Hepatocyte (in vitro differentiated cells): ENCODE measurements at places on chromosomes 12 and 14. TPM values are rescaled to one million over a fixed set of nuclear protein-coding genes. Genes with fewer than 3 reads are reported as not detected.

GRCh38 chr14:37203423-37203822 is 5.7 kb downstream of the MIPOL1 start:
- no peaks in the 10 kb centered on the region for H3K27me3 ChIP-seq
- H3K4me1 ChIP-seq, result no peaks in the 10 kb centered on the region
- H3K4me3 ChIP-seq, result no peak overlapping the region
- no peaks in the 10 kb centered on the region for H3K36me3 ChIP-seq

GRCh38 chr14:77296906-77297305 is 23.8 kb downstream of the POMT2 start:
- H3K36me3 ChIP-seq, result no peaks in the 10 kb centered on the region
- H3K4me1 ChIP-seq, result no peaks in the 10 kb centered on the region
- H3K4me3 ChIP-seq, result no peak overlapping the region
- H3K27me3 ChIP-seq, result no peaks in the 10 kb centered on the region

- H3K4me1 ChIP-seq, result no peaks in the 10 kb centered on the region
- no peaks in the 10 kb centered on the region for H3K27me3 ChIP-seq
These were observed 44.8 kb upstream of the ERGIC2 start for GRCh38 chr12:29425722-29426121.

- no peak overlapping the region for H3K27ac ChIP-seq
- DNase-seq, result no peak
- no peaks in the 10 kb centered on the region for H3K36me3 ChIP-seq
- H3K4me3 ChIP-seq, result no peak overlapping the region
- H3K27me3 ChIP-seq, result no peaks in the 10 kb centered on the region
These were observed 88.3 kb downstream of the FIGNL2 start for GRCh38 chr12:51760231-51760630.

Gene TOMM20L
- total RNA-seq, result not detected in 2 replicates

GRCh38 chr12:107328442-107329133 is 235.2 kb upstream of the CRY1 start:
- H3K27me3 ChIP-seq, result peaks cover 16% of the 10 kb centered on the region
- H3K4me1 ChIP-seq, result no peaks in the 10 kb centered on the region
- no peaks in the 10 kb centered on the region for H3K36me3 ChIP-seq
- DNase-seq, result peak; percentile 11
- H3K27ac ChIP-seq, result no peak overlapping the region

Gene TMEM229B
- 11.7 and 18.3 TPM in 2 replicates for total RNA-seq

Gene RNU7-1
- total RNA-seq, result not detected in 2 replicates

GRCh38 chr14:105118646-105119407 is 49.7 kb downstream of the JAG2 start:
- H3K4me3 ChIP-seq, result no peak overlapping the region
- DNase-seq, result peak; percentile 41
- no peaks in the 10 kb centered on the region for H3K4me1 ChIP-seq
- H3K27ac ChIP-seq, result peak overlapping the region; percentile 53

GRCh38 chr12:27338473-27338872 is 5.8 kb downstream of the BMAL2 start:
- no peaks in the 10 kb centered on the region for H3K36me3 ChIP-seq
- H3K27ac ChIP-seq, result no peak overlapping the region
- DNase-seq, result no peak
- peaks cover 8% of the 10 kb centered on the region for H3K27me3 ChIP-seq
- peaks cover 4% of the 10 kb centered on the region for H3K4me1 ChIP-seq

Gene KRT71
- not detected in 2 replicates for total RNA-seq
